Esophagus squamous epithelium (tissue), 5 donors: ENCODE measurements at places on chromosomes 12 and 14.

DNA sequence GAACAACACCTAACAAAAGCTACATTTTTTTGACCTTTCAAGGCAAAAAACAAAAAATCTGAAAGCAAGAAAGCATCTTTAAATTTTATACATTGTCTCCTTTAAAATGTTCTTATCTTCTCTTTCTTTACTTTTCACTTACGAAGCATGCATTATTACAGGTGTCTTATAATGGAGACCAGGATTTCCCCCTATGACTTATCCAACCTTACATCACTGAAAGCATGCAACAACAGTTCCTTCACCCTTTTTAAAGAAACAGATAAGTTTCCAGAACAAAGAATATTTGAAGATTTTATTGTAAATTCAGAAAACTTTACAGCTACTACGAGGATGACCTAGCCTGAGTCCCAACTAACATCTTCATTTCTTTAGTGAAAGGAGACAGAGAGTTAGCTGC, 277.2 kb downstream of the AKAP6 start:
- no peak for DNase-seq

GRCh38 chr12:65536351-65536750, 257.9 kb downstream of the MSRB3 start:
- DNase-seq = no peak

- DNase-seq = no peak
These were observed 162.1 kb downstream of the ESRRB start for GRCh38 chr14:76537906-76538647.

GRCh38 chr12:10362828-10363657, 26.8 kb downstream of the KLRK1 start:
- no peak for DNase-seq

DNA sequence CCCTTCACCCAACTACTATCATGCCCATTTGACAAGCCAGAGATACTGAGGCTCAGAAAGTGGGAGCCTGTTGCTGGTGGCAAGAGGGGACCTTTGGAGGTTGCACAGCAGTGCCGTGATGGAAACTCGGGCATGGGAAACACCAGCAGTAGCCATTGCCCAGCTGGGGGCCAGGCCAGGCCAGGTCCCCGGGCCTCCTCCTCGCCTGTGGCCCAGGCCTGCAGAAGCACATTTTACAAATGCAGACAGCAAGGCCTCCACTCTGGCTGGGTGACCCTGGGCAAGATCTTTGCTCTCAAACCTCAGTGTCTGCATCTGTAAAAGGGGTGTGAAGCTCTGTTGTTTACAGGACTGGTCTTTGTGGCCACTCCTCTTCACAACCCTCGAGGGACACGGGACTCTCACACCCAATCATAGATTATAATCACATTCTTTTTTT, 4.5 kb upstream of the SH2B3 start:
- DNase-seq = no peak

GRCh38 chr14:90571149-90571947, 174.5 kb downstream of the CALM1 start:
- no peak for DNase-seq

DNA sequence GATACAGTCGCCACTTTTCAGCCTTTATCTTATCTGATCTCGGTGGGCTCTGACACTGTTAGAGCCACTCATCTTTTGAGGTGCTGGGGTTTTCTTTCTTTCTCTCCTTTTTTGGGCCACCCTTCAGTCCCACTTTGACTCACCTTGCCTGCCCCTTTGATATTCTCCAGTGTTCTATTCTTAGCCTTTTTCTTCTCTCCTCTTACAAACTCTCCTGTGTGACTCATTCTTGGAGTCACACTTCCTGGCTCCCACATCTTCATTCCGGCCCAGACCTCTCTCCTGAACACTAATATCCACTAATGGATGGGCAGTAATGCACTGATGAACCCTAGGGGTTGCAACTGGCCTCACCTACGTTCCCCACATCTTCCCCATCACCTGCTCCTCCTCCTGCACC, 2.2 kb upstream of the DCD start:
- DNase-seq = no peak

DNA sequence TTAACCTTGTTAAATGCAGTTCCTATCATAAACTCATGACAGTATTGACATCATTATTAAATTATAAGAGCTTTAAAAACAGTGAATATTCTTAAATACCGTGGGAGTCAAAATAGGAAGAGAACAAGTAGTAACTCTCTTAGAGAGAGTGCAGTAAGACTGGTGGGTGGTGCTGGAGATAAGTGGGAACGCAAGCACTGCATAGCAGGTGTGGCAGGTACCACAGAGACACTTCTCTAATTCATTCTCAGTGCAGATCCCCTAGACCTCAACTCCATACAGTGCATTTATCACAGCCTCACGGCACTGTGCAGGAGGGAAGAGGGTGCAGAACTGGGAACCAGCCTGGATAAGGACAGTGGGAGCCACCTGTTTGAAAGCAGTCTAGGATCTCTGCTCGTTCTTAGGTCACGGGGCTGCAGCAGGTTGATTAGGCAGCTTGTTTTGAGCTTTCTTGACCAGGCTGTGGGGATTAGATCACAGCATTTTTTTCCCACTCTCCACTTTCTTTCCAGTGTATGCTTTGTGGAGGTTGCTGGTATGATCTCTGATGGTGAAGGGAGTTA, 165.6 kb downstream of the PRKCH start:
- DNase-seq = no peak

GRCh38 chr12:71436696-71437095, 2.9 kb upstream of the LGR5 start:
- no peak for DNase-seq

- no peak for DNase-seq
These were observed 1.3 kb downstream of the TEAD4 start for GRCh38 chr12:2960390-2960956.

- DNase-seq = no peak
These were observed 26.3 kb downstream of the WNT5B start for GRCh38 chr12:1655225-1655788.

DNA sequence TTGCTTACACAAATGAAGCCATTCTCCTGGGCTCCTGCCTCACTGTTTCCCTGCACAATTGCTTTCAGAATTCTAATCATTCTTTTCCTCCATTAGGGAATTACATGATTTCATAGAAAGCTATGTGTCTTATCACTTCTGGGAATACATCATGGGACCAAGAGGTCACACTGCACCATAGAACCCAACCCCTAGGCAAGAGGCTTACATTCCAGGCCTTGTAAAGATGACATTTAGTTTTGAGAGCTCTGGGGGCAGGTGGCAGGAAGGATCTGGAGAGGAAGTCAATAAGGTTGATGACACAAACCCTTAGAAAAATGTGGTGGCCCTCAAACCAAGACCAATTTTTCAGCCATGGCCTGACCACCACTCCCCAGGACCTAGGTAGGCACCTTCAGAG, 57.1 kb downstream of the NUAK1 start:
- no peak for DNase-seq

DNA sequence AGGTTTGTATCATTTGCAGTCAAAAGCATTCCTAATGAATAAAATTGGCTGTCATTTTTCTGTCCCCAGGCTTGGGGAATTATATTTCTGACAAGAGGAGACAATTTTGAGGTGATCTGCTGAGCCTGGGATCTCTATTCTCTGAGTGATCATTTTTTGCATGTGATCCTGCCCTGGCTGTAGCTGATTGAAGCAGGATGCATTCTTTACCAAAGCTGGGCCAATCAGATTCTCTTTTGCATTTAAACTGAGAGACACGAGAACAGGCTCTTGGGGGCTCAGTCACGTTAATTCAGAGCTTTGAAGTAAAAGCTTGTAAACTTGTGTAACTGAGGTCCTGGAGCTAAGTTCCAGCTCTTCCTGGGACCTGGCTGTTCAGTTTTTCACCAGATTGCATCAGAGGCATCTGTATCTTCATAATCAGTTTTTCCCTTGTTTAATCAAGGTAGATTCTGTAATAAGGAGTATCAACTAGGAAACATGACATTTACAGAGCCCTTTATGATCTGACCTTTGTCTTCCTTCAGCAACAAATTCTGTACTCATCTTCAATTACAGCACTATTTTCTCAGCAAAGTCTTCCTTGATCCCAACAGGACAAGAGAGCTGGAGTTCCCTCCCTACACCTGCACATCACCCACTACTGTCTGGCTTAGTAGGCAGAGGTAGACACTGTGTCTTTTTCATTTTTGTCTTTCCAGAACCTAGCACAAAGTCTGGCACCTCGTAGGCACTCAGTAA, 35.0 kb upstream of the MANSC4 start:
- no peak for DNase-seq

GRCh38 chr14:83485591-83485990, 1951.9 kb upstream of the SEL1L start:
- no peak for DNase-seq

DNA sequence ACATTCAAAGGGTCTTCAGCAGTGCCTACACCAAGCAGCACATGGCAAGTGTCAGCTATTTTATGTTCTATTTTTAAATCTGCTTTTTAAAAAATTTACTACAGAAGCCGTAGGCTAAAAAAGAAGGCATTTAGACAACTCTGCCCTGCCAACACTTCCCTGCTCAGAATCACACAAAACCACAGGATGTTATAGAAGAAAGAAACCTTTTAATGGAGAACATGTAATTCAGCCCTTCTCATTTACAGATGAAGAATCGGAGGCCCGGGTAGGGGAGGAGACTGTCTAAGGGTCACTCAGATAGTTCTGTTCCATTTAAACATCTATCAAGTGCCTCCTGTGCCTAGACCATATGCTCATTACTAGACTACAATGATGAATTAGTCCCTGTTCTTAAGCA, 171.8 kb upstream of the NTF3 start:
- DNase-seq = no peak

DNA sequence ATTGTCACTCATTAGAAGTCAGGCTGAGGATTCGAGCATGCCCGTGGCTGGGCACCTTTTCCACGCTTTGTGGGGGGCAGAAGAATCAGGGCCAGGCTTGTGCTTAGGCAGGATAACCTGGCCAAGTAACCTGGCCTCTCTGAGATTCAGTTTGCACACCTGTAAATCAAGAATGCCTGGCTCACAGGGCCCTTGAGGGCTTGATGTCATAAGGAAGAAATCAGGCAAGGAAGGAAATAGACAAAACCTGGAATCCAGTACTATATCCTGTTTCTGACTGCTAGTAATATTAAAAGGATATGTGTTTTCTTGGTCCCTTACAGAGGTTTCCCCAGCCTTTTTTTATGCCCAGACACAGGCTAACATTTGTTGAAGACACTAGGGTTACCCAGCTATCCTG, 91.9 kb downstream of the SAMD4A start:
- DNase-seq = no peak

GRCh38 chr14:58501214-58501816, 73.8 kb downstream of the KIAA0586 start:
- no peak for DNase-seq

GRCh38 chr12:15719230-15719629, 70.0 kb downstream of the EPS8 start:
- no peak for DNase-seq

GRCh38 chr12:52342781-52343490, 21.7 kb upstream of the KRT83 start:
- no peak for DNase-seq

GRCh38 chr12:685388-685787, 22.1 kb upstream of the NINJ2 start:
- DNase-seq = no peak

GRCh38 chr14:67556671-67557070, 23.6 kb downstream of the PLEKHH1 start:
- DNase-seq = no peak

GRCh38 chr12:121613462-121613861, 12.9 kb upstream of the ORAI1 start:
- DNase-seq = no peak

GRCh38 chr12:85562765-85563164, 273.4 kb downstream of the RASSF9 start:
- no peak for DNase-seq

DNA sequence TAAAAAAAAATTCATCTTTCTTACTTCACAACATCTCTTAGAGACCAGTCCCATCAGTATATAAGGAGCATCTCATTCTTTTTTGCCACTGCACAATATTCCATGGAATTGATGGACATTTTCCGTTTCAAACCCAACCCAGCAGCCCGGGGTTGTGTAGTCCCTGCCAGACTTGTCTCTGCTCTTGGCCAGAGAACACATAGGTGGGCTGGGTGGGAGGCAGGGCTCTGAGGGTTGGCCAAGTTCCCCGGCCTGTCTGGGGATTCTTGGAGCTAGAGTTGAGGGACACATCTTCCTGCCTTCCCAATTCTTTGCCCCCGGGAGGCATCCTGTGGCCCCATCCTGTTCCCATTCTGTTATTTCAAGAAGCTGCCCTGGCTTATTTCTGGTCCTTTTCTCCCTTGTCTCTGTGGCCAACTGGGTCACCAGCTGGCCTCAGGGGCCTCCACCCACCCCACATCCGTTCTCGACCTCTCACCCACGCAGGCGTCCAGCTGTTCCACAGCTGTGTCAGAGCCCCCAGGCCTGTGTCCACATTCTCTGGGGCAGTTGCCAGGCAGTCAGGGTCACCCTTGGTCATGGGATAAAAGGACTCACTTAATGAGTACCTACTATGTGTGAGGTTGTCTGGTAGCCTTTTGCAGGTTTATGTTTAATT, 52.0 kb upstream of the CCDC63 start:
- no peak for DNase-seq

DNA sequence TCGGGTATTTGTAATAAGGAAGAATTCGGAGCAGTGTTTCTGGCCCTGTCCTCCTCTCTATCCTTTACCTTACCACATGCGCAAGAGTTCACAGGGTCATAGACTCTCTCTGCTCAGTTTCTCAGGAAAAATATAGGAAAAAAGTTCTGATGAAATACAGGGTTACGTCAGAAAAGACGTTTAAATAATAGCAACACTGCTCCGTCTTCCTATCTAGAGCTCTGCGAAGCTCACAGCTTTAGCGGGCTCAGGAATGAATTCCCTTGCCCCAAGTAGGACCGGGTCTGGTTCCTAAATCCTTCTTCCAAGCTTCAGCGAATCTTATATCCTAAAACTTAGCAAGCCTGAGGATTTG, 365 bp downstream of the CCDC59 start:
- no peak for DNase-seq

- no peak for DNase-seq
These were observed at the start of gene PDE3A for GRCh38 chr12:20368114-20368650. PDE3A (plus strand) TSS chr12:20368537; CDS start chr12:20369285, 748 bp downstream.

GRCh38 chr12:127294651-127295210, 972.2 kb upstream of the TMEM132C start:
- DNase-seq = no peak

GRCh38 chr12:112979041-112979680, 842 bp downstream of the OAS2 start:
- DNase-seq = no peak

GRCh38 chr12:22334410-22335100, at the start of gene ST8SIA1:
ST8SIA1 (minus strand) TSS chr12:22334707; CDS start chr12:22334232, 475 bp downstream.
- DNase-seq = no peak

DNA sequence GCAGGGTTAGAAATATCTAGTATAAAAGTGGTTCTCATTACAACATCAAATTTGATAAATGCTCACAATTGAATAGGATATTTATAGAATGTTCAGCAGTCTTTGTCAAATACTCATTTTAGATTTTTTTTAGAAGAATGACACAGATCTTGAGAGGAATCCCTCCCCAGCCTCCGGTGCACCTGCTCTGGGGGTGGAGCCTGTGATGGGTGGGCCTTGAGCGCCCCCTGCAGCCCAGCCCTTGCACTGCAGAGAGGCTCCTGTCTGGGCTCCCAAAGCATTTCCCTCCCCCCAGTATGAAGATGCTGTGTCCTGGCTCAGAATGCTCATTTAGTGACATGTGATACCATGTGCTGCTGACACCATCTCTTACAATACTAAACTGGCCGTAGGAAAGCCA, 792.3 kb downstream of the TMEM121 start:
- no peak for DNase-seq

GRCh38 chr12:98594050-98594835, 757 bp downstream of the SLC25A3 start:
- DNase-seq = no peak
